Foreskin melanocyte (primary cell): ENCODE measurements at places on chromosomes 13 and 19.

DNA sequence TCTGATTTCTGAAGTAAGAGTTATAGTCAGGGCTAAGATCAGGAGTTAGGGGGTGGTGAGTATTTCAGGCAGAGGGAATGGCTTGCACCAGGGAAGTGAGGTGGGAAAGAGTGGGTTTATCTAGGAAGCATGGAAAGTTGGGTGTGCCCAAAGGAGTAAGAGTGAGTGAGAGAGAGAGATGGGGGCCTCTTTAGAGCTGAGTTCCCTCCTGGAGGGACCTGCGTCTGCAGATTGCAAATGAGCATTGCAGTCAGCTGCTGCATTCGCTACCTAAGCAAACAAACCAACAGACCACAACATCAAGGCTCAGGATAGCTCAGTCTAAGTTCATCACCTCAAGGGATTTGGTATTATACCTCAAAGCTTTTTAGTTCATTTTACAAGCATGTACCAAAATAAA, 405.8 kb downstream of the FGF9 start:
- no peak for DNase-seq

DNA sequence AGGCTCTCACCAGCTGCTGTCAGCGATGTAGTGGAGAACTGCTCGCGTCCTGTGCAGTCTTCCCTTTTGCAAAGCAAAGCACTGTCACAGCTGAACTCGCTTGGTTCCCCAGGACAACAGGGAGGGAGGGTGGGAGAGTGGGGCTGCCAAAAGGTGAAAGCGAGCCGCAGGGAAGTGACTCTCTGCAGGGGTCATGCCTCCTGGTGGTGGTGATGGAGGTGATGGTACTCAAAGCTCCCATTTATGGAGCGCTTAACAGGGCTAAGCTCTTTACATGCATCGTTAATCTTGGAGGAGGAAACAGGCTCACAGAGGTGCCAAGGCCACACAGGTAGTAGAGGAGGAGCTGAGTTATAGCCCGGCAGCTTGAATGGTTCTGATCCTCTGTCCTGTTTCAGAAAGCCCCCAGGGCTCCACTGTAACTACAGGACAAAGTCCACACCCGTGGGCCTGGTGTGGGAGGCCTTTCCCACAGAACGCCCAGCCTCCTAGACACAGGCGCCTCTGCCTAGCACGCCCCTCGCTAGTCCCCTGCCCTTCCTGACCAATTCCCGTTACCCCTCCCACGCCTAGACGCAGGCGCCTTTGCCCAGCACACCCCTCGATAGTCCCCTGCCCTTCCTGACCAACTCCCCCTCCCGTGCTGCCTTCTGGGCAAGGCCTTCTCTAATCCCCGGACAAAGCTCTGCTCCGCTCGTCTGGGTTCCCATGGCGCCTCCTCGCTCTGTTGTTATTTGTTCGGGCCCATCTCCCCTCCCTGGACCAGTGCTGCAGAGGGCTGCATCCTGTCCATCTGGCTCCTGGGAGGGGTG, 10.7 kb downstream of the PPP1R37 start:
- peak; percentile 58 for DNase-seq

DNA sequence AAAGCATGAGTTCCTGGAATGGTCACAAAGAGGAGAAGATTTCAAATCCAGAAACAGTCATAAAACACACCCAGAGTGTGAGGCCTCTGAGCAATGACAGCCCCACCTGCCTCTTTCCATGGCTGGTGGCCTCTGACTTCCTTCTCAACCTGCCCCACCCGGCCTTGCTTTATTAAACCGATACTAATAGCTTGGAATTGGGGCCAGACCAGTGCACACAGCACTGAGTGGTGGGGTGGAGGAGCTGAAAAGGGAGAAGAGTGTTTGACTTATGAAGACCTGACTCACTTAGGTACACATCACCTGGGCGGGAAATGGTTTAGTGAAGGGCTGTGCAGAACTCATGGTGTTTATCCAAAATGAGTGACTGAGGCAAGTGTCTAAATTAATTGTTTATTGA, 20.7 kb upstream of the CEACAM6 start:
- DNase-seq = no peak

DNA sequence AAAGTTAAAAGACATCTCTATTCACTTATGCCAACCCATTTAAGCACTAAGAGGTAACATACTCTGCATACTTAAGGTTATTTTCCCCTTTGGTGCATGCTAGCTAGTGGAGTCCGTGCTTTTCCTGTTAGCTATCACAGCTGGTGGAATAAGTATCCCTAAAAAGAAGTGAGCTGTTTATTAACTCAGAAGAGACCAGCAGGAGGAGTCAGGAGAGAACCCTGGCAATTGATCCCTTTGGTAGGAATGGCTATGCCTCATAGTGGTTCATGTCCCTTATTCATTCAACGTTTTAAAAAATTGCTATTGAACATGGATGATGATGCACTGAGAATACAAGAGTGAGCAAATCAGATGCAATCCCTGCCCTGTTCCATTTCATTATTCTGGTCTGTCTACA, 12.4 kb upstream of the NEK5 start:
- no peak for DNase-seq

DNA sequence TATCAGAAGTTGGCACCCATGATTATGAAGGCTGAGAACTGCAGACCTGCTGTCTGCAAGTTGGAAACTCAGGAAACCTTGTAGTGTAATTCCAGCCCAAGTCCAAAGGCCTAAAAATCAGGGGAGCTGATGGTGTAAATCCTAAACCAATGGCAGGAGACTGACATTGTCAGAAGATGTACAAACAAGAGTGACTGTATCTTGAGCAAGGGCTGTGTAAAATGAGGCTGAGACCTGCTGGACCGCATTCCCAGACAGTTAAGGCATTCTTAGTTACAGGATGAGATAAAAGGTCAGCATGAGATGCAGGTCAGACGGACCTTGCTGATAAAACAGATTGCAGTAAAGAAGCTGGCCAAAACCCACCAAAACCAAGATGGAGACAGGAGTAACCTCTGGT, 147.7 kb downstream of the COG6 start:
- DNase-seq = no peak

GRCh38 chr13:90091611-90092010, 1255.9 kb upstream of the MIR17HG start:
- DNase-seq = no peak

DNA sequence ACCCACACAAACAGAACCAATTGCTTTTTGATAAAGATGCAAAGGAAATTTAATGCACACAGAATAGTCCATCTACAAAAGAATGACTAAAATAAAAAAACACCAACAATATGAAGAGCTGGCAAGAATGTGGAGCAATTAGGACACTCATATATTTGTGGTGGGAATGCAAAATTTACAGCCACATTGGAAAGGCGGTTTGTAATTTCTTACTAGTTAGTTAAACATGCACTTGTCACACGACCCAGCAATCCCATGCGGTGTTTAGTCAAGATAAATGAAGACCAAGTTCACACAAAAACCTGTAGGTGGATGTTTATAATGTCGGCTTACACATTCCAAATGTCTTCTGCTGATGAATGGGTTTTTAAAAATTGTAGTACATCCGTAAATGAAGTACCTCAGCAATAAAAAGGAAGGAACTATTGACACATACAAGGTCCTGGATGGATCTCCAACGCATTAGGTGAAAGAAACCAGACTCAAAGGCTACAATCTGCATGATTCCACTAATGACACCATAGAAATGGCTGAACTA, 5.2 kb downstream of the GRTP1 start:
- DNase-seq = no peak

- no peak for DNase-seq
Observed at GRCh38 chr19:10998045-10998533, 37.3 kb downstream of the SMARCA4 start.

DNA sequence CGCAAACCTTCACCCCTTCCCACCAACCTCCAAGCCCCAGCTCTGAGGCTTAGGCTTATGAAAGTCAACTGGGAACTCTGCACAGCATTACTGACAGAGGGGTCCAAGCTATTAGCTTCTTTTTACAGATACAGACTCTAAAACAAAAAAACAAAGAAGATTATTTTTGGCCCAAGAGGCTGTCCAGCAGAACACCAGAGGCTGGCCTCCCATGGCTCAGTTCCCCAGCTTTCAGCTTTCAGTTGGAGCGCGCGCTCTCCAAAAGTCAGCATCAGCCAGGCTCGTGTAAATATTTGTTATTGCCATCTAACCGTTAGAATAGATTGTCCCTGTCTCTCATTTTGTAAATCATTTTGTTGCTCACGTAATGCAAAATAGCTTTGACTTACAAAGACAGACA, 58.4 kb downstream of the ZIC5 start:
- no peak for DNase-seq

DNA sequence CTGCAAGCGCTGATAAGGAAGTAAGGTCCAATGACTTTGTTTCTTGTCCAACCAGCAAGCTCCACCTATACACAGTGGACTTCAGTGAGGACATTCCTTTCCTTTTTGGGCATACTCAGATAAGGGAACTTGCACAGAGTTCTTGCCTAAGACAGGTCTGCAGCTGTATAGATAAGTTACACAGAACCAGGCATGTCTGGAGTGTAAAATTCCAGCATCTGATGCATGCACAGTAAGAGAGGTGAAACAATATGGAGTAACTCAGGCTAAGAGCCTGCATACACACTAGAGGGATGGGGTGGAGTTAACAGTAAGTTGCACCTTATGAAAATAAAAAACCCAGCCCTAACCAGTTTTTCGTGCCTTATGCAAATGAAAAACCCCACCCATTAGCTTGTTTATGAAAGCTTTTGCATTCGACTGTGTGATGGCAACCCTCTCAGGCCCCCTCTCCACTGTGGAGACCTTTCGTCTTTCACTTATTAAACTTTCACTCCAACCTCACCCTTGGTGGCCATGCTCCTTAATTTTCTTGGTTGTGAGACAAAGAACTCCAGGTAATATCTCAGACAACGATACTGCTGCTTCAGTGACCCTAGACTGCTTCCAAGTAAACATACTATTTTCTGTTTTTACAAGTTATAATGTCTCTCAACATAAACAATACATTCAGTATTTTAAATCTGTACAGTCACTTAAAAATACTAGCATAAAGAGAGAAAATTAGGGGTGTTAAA, 2859.0 kb upstream of the PCDH20 start:
- no peak for DNase-seq

DNA sequence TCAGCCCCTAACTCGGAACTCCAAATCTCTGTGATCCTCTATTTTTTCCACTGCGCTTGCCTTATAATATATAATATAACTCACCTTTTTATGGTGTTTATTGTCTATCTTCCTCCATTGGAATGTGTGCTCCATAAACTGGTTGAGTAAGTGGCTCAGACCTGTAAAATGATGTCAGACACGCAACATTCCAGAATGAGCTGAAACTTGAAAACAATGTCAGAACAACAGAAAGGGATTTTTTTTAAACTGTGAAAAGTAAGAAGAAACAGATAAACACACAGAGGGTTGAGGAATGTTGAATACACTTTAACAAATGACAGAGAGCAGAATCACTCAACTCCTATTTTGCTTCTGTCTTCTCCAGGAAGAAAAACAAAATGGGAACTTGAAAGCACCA, 19.1 kb upstream of the FAM216B start:
- DNase-seq = no peak

DNA sequence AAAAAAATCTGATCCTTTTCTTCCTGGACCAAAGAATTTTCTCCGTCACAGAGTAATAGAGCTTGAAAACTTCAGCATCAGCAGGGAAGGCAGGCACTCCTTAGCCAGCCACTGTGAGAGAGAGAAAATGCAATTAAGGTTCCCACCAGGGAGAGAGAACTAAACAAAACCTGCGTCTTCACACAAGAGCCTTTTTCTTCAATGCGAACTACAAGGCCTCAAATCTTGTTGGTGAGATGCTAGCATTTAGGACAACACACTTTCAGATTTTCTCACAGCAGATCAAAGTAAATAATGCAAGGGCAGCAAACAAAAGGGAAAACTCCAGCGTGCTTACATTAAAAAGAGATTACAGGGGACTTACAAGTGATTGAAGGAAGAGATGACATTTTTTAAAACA, 80.1 kb downstream of the DACH1 start:
- DNase-seq = no peak

DNA sequence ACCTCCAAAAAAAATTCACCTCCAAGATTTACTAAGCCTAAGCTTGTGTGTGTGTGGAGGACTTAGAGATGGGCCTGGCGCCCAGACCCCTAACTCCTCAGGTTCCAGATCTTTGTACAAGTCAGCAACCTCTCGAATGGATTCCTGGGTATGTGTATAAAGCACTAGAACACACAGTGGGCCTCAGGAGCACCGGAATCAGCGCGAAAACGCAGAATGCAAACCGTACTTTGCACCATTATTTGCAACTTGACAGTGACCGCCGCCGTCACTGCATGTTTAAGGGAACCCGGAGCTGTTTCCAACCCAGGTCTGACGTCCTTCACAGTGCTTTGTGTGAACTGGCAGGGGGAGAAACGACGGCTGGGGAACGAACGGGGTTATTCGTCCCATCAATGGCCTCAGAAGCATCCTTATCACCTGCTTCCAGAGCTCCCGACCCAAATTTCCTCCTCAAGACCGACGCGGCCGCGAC, 688 bp downstream of the ZNF606 start:
- DNase-seq = no peak

GRCh38 chr19:3544058-3544376, 5.0 kb downstream of the TEKTIP1 start:
- no peak for DNase-seq

DNA sequence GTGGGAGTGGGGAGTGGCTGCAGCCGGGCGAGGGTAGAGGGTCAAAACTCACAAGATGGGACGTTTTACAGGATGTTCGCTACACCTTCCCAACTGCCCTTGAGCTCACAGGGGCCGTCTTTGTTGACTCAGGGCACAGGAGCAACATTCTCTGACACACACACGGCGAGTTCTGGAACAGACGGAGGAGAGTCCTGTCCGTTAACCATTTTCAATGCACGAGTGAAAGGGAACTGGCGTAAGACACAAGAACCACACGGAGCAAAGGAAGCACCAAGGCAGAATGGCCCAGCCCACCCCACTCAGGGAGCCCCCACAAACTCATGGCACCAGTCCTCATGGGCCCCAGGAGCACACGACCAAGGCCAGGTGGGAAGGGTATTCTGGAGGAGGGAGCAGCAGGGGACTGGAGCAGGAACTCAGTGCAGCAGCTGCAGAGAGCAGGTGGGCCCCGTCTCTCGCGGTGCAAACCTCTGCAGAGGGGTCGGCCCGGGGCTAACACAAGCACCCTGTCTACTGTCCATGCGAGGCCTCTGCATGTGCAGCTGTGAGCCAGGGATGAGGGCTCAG, 37.9 kb upstream of the ISYNA1 start:
- DNase-seq = no peak

DNA sequence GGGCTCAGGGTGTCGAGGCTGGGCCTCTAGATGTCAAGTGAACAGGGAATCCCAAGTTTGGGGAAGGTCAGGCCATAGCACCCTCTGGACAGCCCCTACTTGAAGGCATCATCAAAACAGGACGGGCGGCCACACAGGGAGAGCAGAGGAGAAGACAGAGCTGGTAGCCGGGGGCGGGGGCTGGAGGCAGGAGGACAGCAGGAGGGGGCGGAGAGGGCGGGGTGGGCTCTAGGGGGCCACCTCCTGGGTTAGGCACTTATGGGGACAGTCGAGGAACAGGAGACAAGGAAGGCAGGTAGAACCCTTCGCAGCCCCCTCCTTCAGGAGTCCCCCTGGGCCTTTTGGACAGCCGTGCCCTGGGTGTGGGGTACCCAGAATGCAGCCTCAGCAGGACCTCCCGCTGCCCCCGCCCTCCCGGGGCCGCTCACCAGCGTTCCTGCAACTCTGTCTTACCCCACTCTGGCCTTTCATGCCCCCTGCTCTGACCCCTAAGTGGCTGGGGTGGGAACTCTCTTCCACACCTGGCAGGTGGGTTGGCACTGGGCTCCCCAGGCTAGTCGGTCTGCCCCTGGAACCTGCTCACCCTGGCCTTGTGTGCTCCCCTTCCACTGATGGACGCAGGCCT, 5.8 kb downstream of the SSBP4 start:
- DNase-seq = no peak

- no peak for DNase-seq
Observed at GRCh38 chr13:30022796-30023195, 172.4 kb upstream of the UBL3 start.

- no peak for DNase-seq
Observed at GRCh38 chr19:5585461-5586299, 17.9 kb upstream of the TINCR start.
